ENCODE measurements at places on chromosomes 7 and 10. TPM values are rescaled to one million over a fixed set of nuclear protein-coding genes. Genes with fewer than 3 reads are reported as not detected.

The PLEKHS1 gene
- 0.08 TPM for total RNA-seq

The DNAJC30 gene
- 5.9 TPM for total RNA-seq

The NEUROD6 gene
- not detected for total RNA-seq

The CNTNAP2 gene
- total RNA-seq = not detected

The GIMAP2 gene
- total RNA-seq = 113 TPM

The MRLN gene
- total RNA-seq = not detected

The PRKAR2B gene
- total RNA-seq = 0.50 TPM

The SYPL1 gene
- 38.8 TPM for total RNA-seq

The ASAH2B gene
- 1.5 TPM for total RNA-seq

The NFKB2 gene
- total RNA-seq = 121 TPM

The ANXA8L1 gene
- total RNA-seq = 0.45 TPM

The OGDHL gene
- total RNA-seq = not detected

The PNLIP gene
- not detected for total RNA-seq

The PAPOLB gene
- total RNA-seq = not detected

The PDLIM1 gene
- total RNA-seq = 22.8 TPM

The FAM24B gene
- total RNA-seq = 11.5 TPM

The GJD4 gene
- not detected for total RNA-seq

The ANXA7 gene
- total RNA-seq = 98.7 TPM

The KEL gene
- 0.30 TPM for total RNA-seq

The HMX3 gene
- total RNA-seq = not detected

The ZSCAN25 gene
- 27.7 TPM for total RNA-seq

The NME8 gene
- not detected for total RNA-seq

The PDK4 gene
- total RNA-seq = not detected

The CDCA7L gene
- 38.8 TPM for total RNA-seq

The EDRF1 gene
- 33.8 TPM for total RNA-seq

The STEAP1B gene
- 0.30 TPM for total RNA-seq

The MSMB gene
- total RNA-seq = not detected

The NUTM2B gene
- 1.7 TPM for total RNA-seq

The CTAGE15 gene
- total RNA-seq = not detected

The RAPGEF5 gene
- total RNA-seq = 0.93 TPM

The CALHM3 gene
- 0.53 TPM for total RNA-seq

The AKR1D1 gene
- total RNA-seq = not detected

The ITIH2 gene
- total RNA-seq = not detected

The TAS2R5 gene
- total RNA-seq = 1.5 TPM

Measured in activated CD4-positive, alpha-beta memory T cell treated with anti-CD3 and anti-CD28 coated beads, Interleukin-2, amount 10 ng/mL, durations not matched to agents 7 days and 5 days (primary cell).